Hematopoietic multipotent progenitor cell treated with erythropoietin and hydrocortisone succinate and interleukin-3 and kit ligand, for 4 days (in vitro differentiated cells): ENCODE measurements at places on chromosomes 7 and 10.

DNA sequence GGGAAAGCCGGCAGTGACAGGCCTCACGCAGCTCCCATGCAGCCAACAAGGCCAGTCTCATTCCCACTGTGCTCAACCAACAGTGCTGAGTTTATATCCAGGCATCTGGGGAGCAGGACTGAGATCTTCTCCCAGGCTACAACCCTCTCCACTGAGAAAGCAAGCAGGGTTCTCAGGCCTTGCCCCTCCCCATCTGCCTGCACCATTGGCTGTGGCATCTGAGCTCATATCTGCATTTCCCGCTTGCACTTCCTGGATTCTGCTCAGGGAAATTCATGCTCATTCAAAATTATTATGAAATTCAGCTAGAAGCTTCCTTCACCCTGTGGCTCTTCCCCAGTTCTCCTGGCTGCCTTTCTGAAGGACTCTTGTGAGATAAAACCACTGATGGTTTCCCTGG lies 1029.0 kb downstream of the GRM8 start:
- no peak for DNase-seq

DNA sequence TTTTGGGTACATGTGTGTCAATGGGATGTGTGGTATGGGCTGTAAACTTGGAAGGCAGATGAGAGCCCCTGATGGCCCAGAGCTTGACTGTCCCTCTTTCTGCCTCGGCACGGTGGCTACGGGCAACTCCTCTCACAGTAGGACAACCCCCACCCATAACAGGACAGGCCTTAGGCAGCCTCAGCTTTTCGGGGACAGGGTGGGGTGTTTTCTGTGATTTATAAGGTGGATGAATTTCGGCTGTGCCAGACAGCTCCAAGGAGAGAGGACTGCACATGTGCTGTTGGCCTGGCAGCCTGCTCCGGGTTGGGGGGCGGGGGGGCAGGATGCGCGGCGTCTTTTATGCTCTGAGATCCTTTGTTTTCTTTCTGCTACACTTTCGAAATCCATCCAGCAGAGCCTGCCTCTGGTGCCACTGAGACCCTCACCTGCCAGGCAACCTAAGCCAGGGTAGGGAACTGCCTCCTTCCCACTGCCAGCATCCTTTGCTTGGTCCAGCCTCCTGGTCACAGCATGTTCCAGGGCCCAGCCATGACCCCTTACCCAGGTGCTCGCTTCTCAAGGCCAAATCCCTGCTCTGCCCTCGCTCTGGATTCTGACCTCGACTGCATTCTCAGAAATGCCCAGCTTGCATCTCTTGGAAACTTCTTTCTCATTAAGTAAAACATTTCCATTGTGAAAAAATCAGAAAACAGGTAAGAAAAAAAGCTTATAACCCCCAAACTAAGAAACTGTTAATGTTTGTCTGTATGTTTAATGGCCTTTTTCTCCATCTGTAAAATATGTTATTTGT lies 15.4 kb upstream of the BTBD16 start:
- no peak for DNase-seq

DNA sequence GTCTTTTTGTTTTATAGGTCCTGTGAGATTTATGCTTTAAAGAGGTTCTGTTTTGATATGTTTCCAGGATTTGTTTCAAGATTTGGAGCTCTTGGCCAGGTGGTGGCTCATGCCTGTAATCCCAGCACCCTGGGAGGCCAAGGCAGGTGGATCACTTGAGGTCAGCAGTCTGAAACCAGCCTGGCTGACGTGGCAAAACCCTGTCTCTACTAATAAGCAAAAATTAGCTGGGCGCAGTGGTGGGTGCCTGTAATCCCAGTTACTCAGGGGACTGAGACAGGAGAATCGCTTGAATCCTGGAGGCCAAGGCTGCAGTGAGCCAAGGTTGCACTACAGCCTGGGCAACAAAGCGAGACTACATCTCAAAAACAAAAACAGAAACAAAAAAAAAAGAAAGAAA lies 8.3 kb upstream of the HYAL4 start:
- no peak for DNase-seq

DNA sequence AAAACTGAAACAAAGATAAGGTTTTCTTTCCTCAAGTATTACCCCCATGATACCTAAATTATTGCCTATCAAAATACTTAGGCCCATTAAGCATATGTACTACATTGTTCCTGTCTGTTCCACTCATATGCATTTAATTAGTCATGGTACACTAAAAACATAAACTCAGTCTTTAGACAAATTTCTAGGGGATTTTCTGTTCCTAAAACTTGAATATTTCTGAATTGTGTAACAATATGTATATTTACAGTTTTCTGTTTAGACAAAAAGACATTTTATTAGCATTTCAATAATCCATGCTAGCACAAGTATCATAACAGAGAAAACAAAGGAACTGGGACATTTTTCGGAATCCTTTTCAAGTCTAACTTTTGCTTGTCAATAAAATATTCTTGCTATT lies 234.2 kb downstream of the CRPPA start:
- no peak for DNase-seq

DNA sequence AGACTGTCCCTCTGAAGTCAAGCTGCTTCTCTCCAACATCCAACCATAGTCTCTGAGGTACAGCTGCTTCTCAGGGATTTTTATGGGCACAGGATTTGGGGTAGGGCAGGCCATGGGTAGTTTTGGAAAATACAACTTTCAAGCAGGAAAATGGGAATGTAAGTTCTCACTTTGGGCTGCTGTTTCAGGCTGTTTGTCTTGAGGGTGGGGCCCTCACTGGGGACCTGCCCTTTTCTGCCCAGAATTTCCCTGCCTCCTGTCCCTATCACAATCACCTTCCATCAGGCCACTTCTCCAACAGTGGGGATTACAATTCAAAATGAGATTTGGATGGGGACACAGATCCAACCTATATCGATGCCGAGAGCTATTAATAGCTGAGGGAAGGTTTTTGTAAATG lies 24.5 kb downstream of the SSMEM1 start:
- no peak for DNase-seq

GRCh38 chr10:9331583-9332008 lies 1277.1 kb downstream of the GATA3 start:
- peak; percentile 82 for DNase-seq

- DNase-seq: peak; percentile 4
Observed at GRCh38 chr7:51242007-51242691, 74.5 kb downstream of the COBL start.

- DNase-seq: no peak
Observed at GRCh38 chr10:80917636-80918035, 379.9 kb downstream of the SH2D4B start.

GRCh38 chr7:132576721-132577085 lies 433 bp upstream of the PLXNA4 start:
- no peak for DNase-seq

- DNase-seq: no peak
Observed at GRCh38 chr7:45661302-45661995, 87.3 kb downstream of the ADCY1 start.

- DNase-seq: no peak
Observed at GRCh38 chr7:112596260-112596659, 115.5 kb downstream of the LSMEM1 start.

- no peak for DNase-seq
Observed at GRCh38 chr10:30172091-30172490, 112.7 kb upstream of the JCAD start.

DNA sequence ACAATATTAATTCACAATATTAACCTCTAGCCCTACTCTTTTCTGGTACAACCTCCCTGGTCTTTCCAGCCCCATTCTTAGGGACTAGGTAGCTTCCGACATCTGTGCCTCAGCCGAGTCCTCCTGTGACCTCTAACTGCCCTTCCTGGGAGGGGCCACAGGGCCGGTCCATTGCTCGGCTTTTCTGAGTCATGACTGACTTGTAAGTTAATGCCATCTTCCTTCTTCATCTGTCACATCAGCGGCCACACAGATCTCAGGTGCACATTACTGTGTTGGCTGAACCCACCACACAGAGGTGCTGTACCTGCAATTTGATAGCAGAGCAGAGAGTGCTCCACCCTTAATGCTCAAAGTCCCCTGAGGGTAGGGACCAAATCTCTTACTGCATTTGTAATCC lies 4.1 kb upstream of the CPA4 start:
- no peak for DNase-seq

DNA sequence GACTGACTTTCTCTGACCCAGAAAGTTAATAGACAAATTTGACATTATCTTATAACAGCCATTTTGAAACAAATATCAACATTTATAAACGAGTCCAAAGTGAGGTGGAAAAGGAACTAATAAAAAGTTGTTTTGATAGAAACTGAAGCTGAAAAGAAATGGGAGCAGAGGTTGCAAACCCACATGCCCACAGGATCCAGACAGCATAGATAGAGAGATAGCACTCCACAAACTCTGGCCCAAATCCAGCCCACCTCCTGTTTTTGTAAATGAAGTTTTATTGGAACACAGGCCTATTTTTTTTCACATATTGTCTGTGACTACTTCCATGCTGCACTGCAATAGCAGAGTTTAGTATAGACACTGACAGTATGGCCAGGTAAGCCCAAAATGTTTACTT lies 171.9 kb downstream of the PRKG1 start:
- DNase-seq: peak; percentile 46

GRCh38 chr10:70753841-70754621 lies 31.1 kb downstream of the TBATA start:
- no peak for DNase-seq

- no peak for DNase-seq
Observed at GRCh38 chr10:19966751-19967150, 150.5 kb downstream of the PLXDC2 start.

- DNase-seq: no peak
Observed at GRCh38 chr7:101231644-101232043, 6.0 kb downstream of the CLDN15 start.

DNA sequence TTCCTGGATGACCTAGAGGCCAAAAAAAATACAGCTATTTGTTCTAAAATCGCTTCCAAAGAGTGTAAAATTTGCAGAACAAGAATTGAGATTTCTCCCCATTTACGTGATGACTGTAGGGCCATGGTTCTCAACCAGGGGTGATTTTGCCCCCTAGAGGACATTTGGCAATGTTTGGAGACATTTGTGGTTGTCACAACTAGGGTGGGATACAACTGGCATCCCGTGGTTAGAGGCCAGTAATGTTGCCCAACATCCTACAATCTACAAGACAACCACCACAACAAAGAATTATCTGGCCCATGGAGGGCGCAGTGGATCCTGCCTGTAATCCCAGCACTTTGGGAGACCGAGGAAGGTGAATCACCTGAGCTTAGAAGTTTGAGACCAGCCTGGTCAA lies 22.8 kb upstream of the MALSU1 start:
- peak; percentile 86 for DNase-seq

DNA sequence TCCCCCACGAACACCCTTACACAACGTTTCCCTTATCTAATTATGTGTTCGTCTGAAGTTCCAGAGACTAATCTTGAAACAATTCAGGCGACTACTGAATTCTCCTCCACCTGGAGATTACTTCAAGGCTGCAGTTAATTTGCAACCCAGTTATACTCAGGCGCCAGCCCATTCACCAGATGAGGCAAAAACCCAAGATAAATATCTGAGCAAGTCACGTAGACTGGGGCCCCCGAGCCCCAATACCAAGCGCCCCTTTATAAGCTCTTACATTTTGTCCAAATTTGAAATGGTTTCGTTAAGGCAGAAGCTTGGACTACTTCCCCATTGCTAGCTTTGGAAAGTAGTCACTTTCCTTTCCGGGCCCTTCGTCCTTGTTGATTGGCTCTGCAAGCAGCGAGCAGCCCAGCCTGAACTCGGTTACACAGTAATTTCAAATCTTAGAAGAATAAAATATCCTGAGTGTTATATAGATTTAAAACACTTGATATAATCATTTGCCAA lies 1.2 kb downstream of the TPK1 start:
- peak; percentile 81 for DNase-seq

GRCh38 chr7:108235451-108236061 lies 105.4 kb upstream of the LAMB4 start:
- DNase-seq: peak; percentile 58

GRCh38 chr7:32047075-32047474 lies 23.1 kb downstream of the PDE1C start:
- no peak for DNase-seq

DNA sequence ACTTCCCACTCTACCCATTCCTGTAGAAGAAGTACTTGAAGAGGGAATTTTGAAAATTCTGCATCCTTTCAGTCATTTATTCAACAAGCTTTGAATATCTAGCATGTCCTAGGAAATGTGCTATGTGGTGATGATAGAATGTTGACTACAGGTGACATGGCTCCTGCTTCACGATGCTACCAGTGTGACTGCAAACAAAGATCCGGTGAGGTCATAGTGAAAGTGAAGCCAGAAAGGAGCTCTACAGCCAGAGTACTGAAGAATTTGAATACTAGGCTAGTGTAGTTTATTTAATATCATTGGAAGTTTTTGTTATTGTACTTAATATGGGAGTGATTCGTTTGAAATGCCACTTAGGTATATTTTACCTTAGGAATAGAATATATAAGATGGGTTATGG lies 348.1 kb downstream of the TFEC start:
- no peak for DNase-seq

GRCh38 chr10:76723844-76724243 lies 913.8 kb downstream of the KCNMA1 start:
- no peak for DNase-seq

GRCh38 chr10:89332123-89332633 lies 4.4 kb downstream of the IFIT3 start:
- peak; percentile 77 for DNase-seq

DNA sequence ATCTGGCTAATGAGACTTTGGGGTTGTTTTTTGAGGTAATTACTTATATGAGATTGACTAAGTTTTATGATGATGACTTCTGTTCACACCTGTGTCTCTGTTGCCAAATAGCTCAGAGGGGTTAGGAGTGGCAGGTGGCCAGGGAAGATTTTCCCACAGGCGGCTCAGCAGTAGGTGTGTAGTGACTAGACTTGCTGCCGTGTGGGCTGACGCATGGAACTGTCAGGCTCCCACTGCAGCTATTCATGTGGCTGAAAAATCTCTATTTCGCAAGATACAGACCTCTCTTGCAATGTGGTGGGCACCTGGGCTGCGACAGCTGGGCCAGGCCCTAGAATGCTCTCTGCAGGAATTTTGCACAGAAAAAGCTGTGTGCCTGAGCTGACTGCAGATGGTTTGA lies 1.4 kb downstream of the CPA4 start:
- no peak for DNase-seq

GRCh38 chr7:102165136-102165535 lies 121.5 kb upstream of the SH2B2 start:
- DNase-seq: no peak

DNA sequence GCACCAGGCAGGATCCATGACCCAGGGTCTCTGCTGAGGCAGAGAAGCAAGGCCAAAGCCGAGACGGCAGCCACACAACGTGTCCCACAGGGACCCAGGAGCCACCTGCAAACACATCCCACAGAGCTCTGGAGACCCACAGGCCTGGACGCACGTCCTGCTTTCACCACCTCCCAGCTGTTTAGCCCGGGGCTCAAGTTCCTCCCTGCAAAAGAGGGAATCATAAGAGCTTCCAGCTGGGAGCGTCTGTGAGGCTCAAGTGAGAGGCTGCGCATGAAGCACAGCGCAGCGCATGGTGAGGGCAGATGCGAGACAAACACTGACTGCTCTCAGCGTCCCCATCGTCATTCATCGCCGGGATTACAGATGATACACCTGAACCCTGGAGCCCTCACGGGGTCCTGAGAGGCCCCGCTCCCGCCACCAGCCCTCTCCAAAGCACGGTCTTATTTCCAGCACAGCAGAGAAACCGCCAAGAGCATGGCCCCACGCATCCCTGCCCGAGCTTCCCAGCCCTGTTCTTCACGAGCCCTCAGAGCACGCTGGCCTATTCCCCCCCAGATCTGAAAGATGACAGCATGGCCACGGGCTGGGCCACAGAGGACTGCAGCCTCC lies 88.7 kb downstream of the MAD1L1 start:
- no peak for DNase-seq

- DNase-seq: no peak
Observed at GRCh38 chr7:122145937-122146645, 2.0 kb upstream of the AASS start.

- DNase-seq: no peak
Observed at GRCh38 chr7:149220534-149220933, 18.9 kb upstream of the ZNF212 start.
